ENCODE measurements at places on chromosomes 2 and 18. TPM values are rescaled to one million over a fixed set of nuclear protein-coding genes. Genes with fewer than 3 reads are reported as not detected.

TNFRSF11A gene
- total RNA-seq = 8.9 TPM

RBKS gene
- 2.1 TPM for total RNA-seq

STON1 gene
- 13.0 TPM for total RNA-seq

SCYGR4 gene
- not detected for total RNA-seq

FAM237A gene
- not detected for total RNA-seq

LHCGR gene
- 4.2 TPM for total RNA-seq

All from skeletal muscle tissue (tissue), 5 donors.